Natural killer cell treated with Interleukin-12 subunit alpha and Interleukin-12 subunit beta and Interleukin-15 and Interleukin-18, amount 100 ng/mL, for 72 hours (primary cell): ENCODE measurements at places on chromosomes 2 and 18. TPM values are rescaled to one million over a fixed set of nuclear protein-coding genes. Genes with fewer than 3 reads are reported as not detected.

DNA sequence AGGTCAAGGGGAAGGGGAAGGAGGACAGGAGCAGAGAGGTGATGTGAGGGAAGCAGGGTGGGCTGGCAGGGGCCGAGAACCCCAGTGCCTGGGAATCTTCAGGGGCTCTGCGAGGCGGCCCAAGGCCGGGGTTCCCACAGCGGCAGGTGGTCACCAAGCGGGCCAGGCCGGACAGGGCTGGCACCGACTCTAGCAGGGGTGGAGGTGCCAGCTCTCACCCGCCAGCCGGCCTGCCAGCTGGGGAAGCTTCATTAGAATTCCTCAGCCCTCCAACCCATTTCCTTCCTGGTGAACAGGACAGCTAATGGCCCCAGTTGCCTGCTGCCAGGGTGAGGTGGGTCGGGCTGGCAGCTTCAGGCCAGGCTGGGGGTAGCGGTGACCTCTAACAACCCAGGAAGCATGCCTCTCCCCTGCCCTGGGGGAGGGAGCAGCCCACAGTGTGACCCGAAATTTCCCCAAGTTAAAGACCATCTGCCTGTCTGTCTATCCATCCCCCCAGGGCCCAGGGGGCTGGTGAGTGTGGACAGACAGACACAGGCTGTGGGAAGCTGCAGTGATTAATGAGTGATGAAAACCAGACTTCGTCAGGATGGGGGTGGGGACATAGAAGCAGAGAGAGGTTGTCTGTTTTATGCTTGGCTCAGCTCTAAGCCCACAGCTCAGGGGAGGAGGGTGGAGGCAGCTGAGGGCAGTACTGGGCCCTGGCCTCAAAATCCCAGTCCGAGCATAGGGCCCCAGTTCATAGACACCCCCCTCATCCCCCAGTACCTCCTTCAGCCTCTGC is 144.1 kb downstream of the ZFP36L2 start:
- DNase-seq: no peak
- H3K36me3 ChIP-seq: no peaks in the 10 kb centered on the region
- no peaks in the 10 kb centered on the region for H3K27me3 ChIP-seq
- no peak overlapping the region for H3K27ac ChIP-seq

DNA sequence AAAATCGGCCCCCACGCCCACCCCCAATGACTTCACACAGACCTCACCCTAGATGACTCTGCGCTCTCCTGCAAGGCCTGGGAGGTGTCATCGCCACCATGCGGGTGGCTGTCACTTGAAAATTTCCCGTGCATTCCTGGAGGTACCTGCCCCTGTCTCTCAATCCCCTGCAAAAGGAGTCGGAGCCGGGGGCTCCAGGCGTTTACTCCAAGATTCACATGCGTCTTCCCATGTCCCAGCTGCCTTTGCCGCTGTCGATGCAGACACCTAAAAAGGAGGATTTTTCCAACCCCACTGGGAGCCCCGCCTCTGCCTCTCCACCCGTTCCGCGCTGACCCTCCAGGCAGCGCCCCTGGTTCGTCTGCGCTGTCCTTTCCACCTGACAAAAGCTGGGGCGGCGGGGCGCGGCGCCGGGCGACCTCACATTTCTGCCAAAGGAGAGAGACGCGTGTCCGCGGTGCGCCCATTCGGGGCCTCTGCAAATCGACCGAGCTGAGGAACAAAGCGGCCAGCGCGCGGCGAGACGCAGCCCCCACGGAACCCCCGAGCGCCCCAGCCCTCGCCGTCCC is 667 bp downstream of the REEP1 start:
- peaks cover 45% of the 10 kb centered on the region for H3K27me3 ChIP-seq
- DNase-seq: no peak
- H3K27ac ChIP-seq: no peak overlapping the region
- H3K4me3 ChIP-seq: no peak overlapping the region

DNA sequence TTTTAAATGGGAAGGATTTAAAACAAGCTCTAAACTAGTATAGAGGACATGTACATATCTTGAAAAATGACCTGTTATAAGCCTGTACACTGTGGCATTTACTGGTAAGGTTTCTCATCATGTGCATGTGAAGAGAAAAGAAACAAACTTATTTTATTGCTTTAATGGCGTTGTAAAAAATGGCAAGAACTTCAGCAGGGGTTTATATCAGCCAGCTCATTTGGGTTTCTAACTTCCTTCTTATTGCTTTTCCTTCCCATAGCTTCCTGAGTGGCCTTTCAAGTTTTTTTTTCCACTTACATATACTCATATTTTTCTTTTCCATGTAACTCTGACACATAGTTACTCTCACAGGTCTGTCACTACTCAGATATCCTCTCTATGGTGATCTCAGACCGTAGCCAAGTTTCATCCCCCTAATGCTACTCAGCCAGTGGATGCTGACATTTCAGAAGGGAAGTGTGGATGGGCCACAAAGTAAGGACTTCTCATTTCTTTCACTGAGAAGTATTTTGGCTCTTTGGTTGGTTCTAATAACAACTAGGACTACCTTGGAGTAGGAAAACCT is 198.2 kb downstream of the PARD3B start:
- H3K4me3 ChIP-seq: no peak overlapping the region
- H3K36me3 ChIP-seq: no peaks in the 10 kb centered on the region
- H3K4me1 ChIP-seq: no peaks in the 10 kb centered on the region
- no peak for DNase-seq
- no peak overlapping the region for H3K27ac ChIP-seq

- H3K36me3 ChIP-seq: peaks cover 5% of the 10 kb centered on the region
- no peak overlapping the region for H3K4me3 ChIP-seq
- H3K4me1 ChIP-seq: peaks cover 40% of the 10 kb centered on the region
- no peaks in the 10 kb centered on the region for H3K27me3 ChIP-seq
Measured at GRCh38 chr18:9482790-9483189, 7.5 kb downstream of the RALBP1 start.

GRCh38 chr2:10056439-10056838 is 13.1 kb downstream of the KLF11 start:
- H3K27ac ChIP-seq: no peak overlapping the region
- no peak overlapping the region for H3K4me3 ChIP-seq
- no peaks in the 10 kb centered on the region for H3K4me1 ChIP-seq
- peaks cover 6% of the 10 kb centered on the region for H3K36me3 ChIP-seq

Gene PLB1
- 0.88 TPM for total RNA-seq
